ENCODE measurements at places on chromosomes 11 and 22.

- DNase-seq, result no peak
Observed at GRCh38 chr11:3927129-3927796, 71.8 kb downstream of the STIM1 start.

- peak; percentile 55 for DNase-seq
Observed at GRCh38 chr11:86162239-86162638, 82.3 kb upstream of the EED start.

DNA sequence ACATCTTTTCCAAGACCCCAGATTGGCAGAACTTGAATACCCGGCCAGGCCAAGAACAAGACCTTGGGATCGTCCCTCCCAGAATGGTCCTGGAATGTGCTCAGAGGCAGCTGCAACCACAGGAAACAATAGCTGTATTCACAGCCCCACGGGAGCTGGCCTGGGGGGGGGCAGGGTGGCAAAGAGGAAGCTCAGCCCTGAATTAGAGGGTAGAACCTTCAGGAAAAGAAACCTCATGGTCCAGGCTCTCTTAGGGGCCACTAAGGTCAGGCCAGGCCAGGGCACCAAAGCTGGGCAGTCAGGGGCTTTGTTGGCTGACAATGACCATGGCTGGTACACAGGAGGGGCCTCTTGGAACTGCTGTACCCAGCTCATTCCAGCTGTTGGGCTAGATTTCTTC, 17.3 kb downstream of the RPL27A start:
- no peak for DNase-seq

GRCh38 chr11:117919341-117919740, 9.9 kb downstream of the TMPRSS13 start:
- no peak for DNase-seq

GRCh38 chr22:27407369-27407985, 394.1 kb downstream of the MN1 start:
- DNase-seq, result no peak

- DNase-seq, result no peak
Observed at GRCh38 chr22:33593818-33594217, 326.5 kb downstream of the LARGE1 start.

DNA sequence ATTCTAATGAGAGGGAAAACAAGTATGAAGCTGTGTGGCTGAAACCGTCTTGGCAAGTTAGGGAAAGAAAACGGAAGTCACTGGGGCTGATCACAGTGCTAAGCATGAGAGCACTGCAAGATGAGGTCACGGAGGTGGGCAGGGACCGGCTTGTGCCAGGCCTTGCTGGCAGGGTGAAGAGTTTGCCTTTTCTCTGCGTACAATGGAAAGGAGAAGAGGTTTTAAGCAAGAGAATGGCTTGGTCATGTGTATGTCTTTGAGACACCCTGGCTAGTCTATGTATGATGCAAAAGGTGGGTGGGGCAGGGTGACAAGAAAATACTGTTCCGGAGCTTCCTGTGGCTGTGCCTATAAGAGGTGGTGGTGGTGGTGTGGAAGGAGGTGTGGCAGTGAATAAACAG, 567.9 kb downstream of the NTM start:
- DNase-seq, result no peak

DNA sequence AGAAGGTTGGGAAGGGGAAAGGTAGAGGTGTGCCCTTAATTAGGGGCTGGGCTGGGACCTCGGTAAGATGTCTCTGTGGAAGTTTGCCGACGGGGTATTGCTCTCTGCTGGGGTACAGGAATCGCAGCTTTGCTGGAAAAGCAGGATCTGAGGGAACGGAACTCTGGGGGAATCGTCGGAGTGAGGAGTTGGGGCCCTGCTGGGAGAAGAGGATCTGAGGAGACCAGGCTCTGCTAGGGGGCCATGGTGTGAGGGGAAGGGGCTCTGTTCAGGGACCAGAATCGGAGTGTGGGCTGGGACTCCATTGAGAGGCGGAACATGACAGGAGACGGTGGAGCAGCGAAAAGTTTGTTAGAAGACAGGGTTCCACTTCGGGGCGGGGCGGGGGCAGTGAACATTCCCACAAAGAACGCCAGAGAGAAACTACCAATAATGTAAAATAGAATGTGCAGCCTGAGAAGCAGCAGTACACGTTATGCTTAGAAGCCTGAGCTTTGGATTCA, 456 bp downstream of the AAMDC start:
- DNase-seq, result no peak

GRCh38 chr22:29130476-29130875, 57.6 kb downstream of the KREMEN1 start:
- no peak for DNase-seq

DNA sequence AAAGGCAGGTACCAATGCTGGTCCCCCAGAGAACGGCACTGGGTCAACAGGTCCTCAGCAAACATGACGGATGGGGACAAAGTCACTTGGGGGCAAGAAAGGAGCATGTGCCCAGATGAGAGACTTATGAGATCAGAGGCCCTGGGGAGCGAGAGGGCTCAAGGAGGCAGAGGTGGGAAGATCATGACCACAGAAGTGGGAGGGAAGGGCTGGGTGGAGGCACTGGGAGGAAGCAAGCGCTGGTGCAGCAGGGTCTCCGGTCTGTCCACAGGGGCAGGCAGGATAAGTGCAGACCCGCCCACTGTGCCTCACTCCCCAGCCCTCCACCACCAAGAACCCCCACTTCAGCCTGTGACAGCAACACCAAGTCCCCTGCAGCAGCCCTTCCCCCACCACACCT, 10.9 kb downstream of the ELFN2 start:
- DNase-seq, result no peak

GRCh38 chr11:6611963-6612212, 128 bp downstream of the TAF10 start:
- DNase-seq, result no peak
